ENCODE measurements at places on chromosomes 12 and 14. TPM values are rescaled to one million over a fixed set of nuclear protein-coding genes. Genes with fewer than 3 reads are reported as not detected.

The TMEM30B gene
- total RNA-seq = 0.10 TPM

The CARMIL3 gene
- total RNA-seq = 0.15 TPM

The AMIGO2 gene
- 21.8 TPM for total RNA-seq

The KIF26A gene
- total RNA-seq = 4.4 TPM

The KANSL2 gene
- 36.9 TPM for total RNA-seq

The SLC17A8 gene
- total RNA-seq = not detected

The GSKIP gene
- total RNA-seq = 11.1 TPM

The ASB8 gene
- 17.1 TPM for total RNA-seq

The SYNDIG1L gene
- total RNA-seq = not detected

Measured in Panc1 (cell line).